ELR (cell line): ENCODE measurements at places on chromosomes 2 and 18.

GRCh38 chr2:126515471-126515870 lies 140.5 kb upstream of the GYPC start:
- DNase-seq = no peak

- no peak for DNase-seq
Observed at GRCh38 chr18:52577795-52578194, 237.8 kb downstream of the DCC start.

GRCh38 chr2:188450732-188451483 lies 159.2 kb downstream of the GULP1 start:
- DNase-seq = no peak

DNA sequence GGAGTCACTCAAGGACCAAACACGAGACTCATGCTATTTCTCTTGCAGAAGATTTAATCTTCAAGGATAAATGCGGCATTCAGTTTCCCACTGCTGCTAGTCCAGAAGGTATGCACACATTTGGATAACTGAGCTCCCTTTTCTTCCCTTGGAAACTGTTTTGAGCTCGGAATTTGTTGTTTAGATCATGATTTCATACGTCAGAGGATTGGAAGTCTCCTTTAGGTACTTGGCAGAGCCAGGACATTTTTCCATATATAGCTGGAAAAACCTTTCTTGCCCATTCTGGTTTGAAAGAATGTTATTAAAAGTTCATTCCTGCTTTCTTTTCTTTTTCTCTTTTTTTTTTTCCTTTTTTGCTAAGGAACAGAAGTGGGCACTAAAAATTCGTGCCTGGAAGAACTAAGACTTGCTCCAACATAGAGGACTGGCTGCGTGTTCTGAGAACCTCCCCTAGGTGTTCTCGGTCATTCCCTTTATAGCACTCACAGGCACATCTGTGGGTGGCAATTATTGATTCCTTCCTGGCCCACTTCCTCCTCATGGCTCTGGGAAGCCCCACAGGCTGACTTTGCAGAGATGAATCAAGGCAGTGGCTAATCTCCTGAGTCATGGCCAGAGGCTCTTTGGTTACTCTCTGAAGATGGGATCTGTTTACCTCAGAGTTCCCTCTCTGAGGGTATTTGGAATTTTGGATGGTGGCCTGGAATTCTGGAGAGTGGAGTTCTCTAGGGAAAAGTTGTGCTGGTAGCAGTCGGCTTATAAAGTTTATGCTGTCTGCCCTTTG lies 104.8 kb downstream of the PLCL1 start:
- DNase-seq = peak; percentile 58

DNA sequence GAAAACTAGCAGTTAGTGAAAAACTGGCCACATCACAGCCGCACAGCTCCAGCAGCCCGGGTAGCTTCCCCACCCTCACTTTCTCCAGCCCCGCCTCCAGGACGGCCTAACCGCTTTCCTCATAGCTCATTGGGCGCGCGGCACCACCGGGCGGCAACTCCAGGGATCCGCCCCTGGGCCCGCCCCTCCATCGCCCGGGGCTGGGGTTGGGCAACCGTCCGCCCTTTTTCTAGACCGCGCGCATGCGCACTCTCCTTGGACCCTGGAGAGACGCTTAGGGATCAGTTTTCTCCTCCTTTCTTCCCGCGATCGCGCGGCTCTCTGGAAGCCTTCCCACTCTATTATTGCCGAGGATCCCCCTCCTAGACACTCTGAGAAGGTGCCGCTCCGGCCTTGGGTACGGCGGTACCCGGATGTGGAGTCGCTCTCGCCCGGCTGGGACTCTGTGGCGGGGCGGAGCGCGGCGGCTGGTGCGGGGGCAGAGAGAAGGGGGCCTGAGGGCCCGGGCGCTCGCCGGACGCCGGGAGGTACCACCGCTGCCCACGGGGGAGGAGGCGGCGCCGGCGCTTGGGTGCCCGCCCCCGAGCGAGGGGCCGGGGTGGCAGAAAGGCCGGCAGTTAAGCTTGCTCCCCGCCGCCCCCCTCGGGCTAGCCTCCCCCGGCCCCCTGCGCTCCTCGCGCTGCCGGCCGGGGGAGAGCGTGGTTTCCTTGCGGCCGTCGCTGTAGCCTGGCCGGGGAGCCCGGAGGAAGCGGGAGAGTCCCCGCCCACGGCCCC lies at the start of gene MIB1:
MIB1 (plus strand) TSS at position 255 of the 774 bp plus-strand sequence. CDS start 792 bp downstream, outside the sequence.
- peak; percentile 97 for DNase-seq
